Natural killer cell (primary cell): ENCODE measurements at places on chromosomes 11 and 22.

- H3K27me3 ChIP-seq: no peaks in the 10 kb centered on the region
- H3K4me1 ChIP-seq: peaks cover 11% of the 10 kb centered on the region
- H3K27ac ChIP-seq: no peak overlapping the region
- H3K4me3 ChIP-seq: no peak overlapping the region
- no peak for DNase-seq
Measured at GRCh38 chr11:66224226-66224855, 44.1 kb upstream of the RAB1B start.

GRCh38 chr22:42001706-42002105 lies 3.1 kb downstream of the WBP2NL start:
- no peaks in the 10 kb centered on the region for H3K36me3 ChIP-seq
- H3K4me1 ChIP-seq: peaks cover 21% of the 10 kb centered on the region
- no peak overlapping the region for H3K4me3 ChIP-seq
- no peaks in the 10 kb centered on the region for H3K27me3 ChIP-seq

DNA sequence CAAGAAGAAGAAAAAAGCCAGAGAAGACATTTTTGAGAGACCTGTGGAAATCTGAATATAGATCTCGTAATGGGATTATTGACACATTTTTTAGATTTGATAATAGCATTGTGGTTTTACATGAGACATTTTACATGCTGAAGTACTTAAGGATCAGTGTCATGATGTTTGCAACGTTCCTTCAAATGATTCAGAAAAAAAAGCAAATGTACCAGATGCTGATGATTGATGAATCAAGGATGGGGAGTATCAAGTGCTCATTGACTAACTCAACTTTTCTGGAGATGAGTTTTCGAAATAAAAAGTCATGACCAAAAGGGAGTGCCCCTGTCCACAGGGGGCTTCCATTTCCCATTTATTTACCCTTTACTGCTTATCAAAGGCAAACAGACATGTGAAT lies 207.0 kb upstream of the SORL1-AS1 start:
- no peak overlapping the region for H3K4me3 ChIP-seq
- no peak overlapping the region for H3K27ac ChIP-seq
- H3K27me3 ChIP-seq: no peaks in the 10 kb centered on the region
- peaks cover 15% of the 10 kb centered on the region for H3K4me1 ChIP-seq

DNA sequence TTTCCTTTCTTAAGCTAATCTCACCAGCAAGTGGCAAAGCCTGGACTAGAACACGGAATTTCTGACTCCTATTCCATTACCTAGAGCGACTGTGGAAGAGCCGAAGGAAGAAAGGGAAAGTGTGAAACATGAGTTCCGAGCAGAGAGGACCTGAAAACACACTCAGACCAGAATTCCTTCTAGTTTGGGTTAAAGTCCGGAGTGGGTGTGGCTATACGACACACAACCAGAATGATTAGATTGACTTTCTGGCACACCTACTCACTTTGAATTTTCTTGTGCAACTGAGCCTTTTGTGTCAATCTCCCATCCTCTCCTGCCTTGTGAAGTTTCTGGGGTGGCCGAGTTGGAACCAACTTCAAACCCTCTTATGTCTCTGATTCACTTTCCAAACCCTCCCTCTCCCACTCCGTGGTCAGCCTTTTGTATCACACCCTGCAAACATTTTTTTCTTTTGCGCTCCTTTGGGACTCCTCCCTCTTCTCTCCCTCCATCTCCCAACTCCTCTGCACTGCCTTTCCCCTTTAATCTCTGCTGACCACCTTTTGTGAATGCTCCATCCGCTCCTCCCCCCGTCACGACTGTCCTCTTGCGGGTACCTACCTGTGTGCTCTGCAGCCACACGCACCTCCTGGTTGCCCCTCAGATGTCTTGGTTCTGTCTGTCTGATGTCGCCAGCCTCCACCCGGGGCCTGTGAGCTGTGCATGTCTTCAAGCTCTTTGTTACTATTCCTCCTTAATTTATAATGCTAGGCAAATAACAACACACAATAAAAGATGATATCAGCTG lies 86.3 kb upstream of the BLID start:
- H3K27ac ChIP-seq: no peak overlapping the region
- DNase-seq: no peak
- no peaks in the 10 kb centered on the region for H3K27me3 ChIP-seq
- H3K4me3 ChIP-seq: no peak overlapping the region
- H3K36me3 ChIP-seq: no peaks in the 10 kb centered on the region
